ENCODE measurements at places on chromosomes 16 and 17.
A peak's percentile ranks its signal among the peaks of the same experiment; 100 is the strongest.

GRCh38 chr17:36934144-36934691 is 3.1 kb upstream of the LHX1 start:
- DNase-seq: no peak

- DNase-seq: no peak
Observed at GRCh38 chr16:10878644-10879501, 1.9 kb downstream of the CIITA start.

GRCh38 chr17:80819422-80820164 is 172.0 kb upstream of the CHMP6 start:
- DNase-seq: no peak

- no peak for DNase-seq
Observed at GRCh38 chr16:66427871-66428681, 981 bp downstream of the BEAN1 start.

GRCh38 chr17:50144845-50145531 is 5.5 kb downstream of the PPP1R9B start:
- DNase-seq: no peak

- DNase-seq: no peak
Observed at GRCh38 chr17:4547118-4547906, 7.9 kb downstream of the MYBBP1A start.

GRCh38 chr17:40606548-40607353 is 40.9 kb downstream of the SMARCE1 start:
- no peak for DNase-seq

GRCh38 chr17:42181851-42182207 is 887 bp upstream of the KCNH4 start:
- no peak for DNase-seq

DNA sequence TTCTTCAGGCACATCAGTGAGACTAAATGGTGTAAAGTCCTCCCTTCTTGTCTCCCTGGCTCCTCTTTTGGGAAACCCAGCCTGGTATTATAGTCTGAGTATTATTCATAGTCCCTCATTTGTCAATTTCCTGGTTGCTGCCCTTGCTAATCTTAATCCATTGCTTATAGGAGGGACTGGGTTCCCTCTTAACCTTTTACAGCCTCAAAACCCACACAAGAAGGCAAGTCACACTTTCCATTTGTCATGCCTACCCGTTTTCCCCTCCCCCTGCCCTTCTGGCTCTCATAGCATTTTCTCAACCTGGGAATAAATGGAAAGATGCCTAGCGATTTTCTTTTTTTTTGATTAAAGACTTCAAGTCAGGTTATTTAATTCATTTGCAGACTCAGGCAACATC is 124.8 kb downstream of the MAP2K6 start:
- DNase-seq: no peak

DNA sequence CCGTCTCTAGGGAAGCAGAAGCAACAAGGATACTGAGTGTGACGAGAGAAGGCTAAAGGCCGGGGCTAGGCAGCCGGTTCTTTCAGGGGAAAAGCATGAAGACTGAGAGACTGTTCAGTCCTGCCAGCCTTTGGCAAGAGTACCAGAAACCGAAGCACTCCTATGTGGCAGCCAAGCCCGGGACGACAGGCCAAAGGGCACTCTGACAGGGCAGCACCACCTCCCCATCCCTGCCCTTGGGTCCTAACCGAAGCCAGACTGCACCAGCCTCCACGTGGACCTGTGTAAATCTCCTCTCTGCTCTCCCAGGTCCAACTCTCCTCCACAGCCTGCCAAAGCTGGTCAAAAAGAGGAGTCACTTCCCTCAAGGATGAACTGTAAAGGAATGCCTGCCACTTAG is 23.5 kb upstream of the ALOX15 start:
- no peak for DNase-seq

- DNase-seq: no peak
Observed at GRCh38 chr17:67829331-67829730, 4.0 kb downstream of the BPTF start.

DNA sequence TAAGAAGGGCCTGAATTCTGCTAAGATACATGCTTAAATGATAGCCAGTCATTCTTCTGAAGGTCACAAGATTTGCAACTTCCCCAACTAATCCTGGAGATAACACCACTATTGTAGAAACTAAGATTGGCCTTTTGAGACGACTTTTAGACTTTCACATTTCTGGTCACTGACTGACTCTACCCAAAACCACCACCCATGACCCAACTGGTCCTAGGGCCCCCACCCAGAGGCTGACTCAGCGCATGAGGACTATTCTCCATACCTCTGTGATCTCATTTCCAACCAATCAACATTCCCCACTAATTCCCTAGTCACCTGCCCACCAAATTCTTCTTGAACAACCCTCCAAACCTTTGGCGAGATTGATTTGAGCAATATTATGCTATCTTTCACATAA is 1299.0 kb downstream of the CDH11 start:
- no peak for DNase-seq

- DNase-seq: no peak
Observed at GRCh38 chr17:50462446-50462845, 6.2 kb downstream of the CHAD start.

- no peak for DNase-seq
Observed at GRCh38 chr16:55949518-55949917, 74.3 kb upstream of the CES5A start.

DNA sequence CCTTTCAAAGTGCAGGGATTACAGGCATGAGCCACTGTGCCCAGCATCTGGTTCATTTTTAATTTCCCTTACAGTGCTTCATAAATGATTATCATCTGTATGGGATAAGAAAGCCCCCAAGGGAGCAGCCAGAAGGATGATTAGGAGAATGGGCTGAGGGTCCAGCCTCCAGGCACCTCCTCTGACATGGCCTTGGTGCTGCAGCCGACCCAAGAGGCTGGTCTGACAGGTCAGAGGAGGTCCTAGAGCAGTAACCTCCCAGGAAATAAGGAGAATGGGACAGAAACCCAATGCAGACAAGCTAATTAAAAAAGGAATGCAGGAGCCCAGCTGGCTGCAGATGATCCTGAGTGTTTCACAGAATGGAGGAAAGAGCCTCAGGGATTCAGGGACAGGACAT is 29.0 kb downstream of the MRC2 start:
- no peak for DNase-seq

DNA sequence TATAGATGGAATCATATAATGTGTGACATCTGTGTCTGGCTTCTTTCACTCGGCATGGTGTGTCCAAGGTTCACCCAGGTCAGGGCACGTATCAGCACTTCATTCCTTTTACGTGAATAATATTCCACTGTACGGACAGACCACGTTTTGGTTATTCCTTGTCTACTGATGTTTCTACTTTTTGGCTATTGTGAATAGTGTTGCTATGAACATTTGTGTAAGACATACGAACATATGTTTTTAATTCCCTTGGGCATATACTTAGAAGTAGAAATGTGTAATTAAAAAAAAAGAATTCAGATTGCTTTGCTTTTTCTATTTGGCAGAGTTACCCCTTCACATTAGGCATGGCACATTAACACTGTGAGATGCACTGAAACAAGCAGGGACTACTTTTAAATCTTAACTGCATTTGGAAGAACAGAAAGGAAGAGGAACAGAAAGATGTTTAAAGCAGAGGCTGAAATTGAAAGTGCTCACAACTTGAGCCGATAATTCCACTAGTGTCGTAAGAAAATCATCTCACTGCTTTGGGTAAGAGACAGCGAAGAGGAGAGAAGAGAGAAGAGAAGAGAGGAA is 105.3 kb downstream of the VPS53 start:
- DNase-seq: no peak

DNA sequence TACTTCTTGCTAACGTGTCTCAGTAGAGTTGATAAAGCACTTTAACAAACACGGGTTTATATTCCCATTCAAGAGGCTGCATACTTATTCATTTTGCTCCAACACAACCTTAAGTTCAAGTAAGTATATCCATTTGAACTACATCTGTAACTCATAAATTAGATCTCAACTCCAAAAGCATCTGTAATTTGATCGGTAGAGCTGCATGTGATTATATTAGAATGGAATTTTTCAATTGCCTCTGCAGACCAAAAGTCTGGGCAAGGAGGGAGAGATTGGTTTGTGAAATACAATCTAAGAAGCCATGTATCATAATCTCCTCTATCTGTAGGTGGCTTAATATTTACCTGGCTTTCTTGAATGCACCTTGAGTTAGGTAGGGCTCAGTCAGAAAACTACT is 371.0 kb downstream of the RBFOX1 start:
- no peak for DNase-seq

- no peak for DNase-seq
Observed at GRCh38 chr17:81097943-81098308, 63.0 kb downstream of the BAIAP2 start.

DNA sequence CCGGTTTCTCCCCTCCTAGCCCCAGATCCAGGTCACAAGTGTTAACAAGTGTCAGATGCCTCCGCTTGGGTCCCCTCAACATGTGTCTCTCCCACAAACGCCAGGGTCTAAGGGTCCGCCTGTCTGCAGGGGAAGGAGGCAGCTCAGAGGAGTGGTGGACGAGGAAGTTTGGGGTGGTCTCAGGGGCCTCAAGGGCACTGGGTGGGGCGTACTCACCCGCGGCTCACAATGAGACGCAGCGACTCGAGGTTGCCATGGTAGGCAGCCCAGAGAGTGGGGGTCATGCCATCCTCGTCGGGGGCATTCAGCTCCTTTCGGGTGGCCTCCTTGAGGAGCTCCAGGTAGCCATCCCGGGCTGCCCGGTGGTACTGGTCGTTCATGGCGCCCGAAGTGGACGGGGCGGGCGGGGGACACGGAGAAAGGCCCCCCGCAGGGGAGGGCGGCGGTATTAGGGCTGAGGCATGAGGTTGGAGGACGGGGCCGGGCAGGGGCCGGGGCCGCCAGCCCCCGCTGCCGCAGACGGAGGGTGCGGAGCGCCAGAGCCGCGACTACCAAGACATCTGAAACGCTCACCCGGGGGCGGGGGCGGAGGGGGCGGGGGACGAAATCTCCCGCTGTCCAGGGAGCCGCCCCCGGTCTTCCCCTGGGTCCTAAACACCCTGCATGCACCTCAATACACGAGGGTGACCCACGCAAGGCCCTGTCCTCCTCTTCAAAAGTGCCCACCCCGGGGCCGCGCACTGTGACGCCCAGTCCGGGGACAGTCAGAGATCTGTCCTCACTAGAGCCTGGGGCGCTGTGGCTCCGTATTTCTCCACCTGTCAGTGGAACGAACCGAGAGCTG is at the start of gene USH1G:
Gene USH1G, minus strand, starts transcription at position 562 of the 844 bp plus-strand sequence. Its CDS starts 182 bp downstream, at position 380.
- DNase-seq: no peak

- no peak for DNase-seq
Observed at GRCh38 chr16:2339521-2340484, 725 bp downstream of the ABCA3 start.

- no peak for DNase-seq
Observed at GRCh38 chr16:15509593-15510535, 75.5 kb downstream of the BMERB1 start.

DNA sequence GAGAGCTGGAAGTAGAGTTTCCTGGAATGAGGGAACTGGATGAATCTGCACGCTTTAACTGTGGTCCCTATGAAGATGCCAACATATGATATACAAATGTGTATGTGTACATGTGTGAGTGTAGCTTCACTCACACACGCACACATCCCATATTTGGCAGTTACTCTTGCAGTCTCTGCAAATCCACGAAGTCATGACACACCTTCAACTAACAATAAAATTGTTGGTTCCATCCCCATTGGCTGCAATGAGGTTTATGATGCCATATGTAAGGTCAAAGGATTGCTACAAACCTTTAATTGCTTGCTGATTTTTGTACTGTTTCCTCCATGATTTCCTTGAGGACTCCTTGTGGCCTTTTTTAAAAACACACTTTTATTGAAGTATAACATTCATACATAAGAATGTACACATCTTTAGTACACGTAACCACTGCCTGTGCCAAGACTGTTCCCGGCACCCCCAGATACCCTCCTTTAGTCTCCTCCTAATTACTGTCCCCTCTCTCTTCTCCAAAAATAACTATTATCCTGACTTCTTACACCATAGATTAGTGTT is 22.0 kb downstream of the MYO1D start:
- no peak for DNase-seq

DNA sequence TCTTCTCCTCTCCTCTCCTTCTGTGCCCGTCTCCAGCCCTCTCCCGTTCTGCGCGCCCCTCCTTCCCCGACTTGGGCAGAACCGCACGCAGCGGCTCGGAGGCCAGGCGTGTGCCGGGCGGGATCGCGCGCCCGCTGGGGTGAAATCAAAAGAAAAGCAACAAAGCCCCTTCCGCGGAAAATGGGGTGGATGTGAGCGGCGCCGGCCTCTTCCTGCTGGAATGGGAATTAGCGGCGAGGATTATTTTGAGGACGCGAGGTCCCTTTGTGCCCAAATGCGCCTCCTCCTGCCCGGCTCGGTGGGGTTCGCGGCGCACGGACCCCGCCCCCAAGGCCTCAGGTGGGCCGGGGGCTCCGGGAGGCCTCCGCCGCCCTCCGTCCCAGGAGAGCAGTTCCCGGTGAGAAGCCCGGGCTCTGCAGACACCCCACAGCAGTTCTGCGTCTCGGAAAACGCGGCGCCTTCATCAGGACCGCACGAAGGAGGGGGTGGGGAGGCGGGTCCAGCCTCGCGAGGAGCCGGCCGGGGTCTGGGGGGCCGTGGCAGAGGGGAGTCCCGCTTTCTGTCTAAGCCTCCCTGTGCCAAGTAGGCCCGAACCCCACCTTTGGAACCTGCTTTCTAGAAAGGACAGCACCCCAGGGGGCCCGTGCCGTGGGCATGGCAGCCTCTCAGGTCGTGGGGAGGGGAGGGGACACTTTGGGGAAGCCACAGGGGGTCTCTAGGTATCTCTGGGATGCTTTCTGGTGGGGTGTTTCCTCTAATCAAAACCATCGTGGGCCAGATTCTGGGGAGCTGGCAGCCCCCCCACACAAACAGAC is 91.0 kb upstream of the CBX4 start:
- DNase-seq: no peak

- no peak for DNase-seq
Observed at GRCh38 chr17:15651583-15652110, 32.1 kb upstream of the FBXW10B start.

DNA sequence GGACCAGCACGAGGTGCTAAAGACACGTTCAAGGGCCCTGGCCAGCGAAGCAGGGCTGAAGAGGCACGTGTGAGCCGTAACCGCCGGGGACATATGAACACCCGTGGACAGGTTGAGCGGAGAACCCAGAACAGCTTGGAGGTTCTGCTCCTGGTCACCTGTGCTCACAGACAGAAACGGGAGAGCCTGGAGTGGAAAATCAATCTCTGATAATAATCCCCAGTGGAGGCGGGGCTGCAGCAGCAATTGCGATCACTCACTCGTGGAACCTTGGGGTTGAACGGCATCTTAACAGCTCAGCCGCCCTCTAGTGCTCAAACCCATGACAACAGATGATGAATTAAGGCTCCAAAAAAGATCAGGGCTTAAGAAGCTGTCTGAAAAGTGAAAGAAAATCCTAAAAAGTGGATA is 25.6 kb downstream of the WIPI1 start:
- DNase-seq: peak; percentile 12

- DNase-seq: no peak
Observed at GRCh38 chr17:76151896-76152454, 10.9 kb upstream of the FOXJ1 start.

DNA sequence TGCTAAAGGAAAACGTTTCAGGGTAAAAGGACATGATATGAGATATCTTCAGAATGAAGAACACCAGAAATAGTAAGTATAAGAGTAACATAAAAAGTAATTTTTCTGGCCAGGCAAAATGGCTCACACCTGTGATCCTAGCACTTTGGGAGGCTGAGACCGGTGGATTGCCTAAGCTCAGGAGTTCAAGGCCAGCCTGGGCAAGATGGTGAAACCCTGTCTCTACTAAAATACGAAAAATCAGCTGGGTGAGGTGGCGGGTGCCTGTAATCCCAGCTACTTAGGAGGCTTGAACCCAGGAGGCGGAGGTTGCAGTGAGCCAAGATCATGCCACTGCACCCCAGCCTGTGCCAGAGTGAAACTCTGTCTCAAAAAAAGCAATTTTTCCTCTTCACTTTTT is 56.6 kb upstream of the NFAT5 start:
- DNase-seq: no peak
